HL-60 (cell line): ENCODE measurements at places on chromosomes 1 and 21.

DNA sequence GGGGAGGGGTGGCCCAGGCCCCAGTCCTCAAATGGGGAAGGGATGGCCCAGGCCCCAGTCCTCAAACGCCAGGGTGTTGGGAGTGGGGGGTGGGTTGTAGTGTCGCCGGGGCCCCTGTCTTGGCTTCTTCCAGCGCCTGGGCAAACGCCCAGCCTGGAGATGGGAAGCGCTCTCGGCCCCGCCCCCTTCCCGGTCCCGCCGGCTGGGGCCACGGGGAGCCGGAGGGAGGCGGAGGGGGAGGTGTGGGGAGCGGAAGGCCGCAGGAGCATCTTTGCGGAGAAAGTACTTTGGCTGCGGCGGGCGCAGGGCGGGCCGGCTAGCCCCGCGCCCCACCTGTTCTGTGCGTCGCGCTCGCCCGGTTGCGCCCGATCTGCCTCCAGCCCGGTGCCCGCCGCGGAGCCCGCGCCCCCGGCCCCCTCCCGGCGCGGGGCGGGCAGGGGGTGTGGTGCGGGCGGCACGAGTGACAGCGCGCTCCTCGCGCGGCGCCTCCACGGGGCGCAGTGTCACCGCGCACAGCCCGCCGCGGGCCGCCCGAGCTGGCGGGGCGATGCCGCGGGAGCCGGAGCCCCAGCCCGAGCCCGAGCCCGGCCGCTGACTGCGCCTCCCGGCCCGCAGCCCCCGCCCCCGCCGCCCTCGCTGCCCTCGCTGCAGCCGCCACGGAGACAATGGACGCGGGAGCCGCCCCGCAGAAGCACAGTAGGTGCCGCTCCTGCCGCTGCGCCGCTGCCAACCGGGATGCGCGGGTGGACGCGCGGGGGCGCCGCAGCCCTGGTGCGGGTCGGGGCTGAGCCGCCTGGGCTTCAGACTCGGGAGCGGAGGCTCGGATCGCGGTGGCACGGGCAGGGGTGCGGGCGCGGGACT, 31.1 kb upstream of the PEX10 start:
- no peak for DNase-seq

DNA sequence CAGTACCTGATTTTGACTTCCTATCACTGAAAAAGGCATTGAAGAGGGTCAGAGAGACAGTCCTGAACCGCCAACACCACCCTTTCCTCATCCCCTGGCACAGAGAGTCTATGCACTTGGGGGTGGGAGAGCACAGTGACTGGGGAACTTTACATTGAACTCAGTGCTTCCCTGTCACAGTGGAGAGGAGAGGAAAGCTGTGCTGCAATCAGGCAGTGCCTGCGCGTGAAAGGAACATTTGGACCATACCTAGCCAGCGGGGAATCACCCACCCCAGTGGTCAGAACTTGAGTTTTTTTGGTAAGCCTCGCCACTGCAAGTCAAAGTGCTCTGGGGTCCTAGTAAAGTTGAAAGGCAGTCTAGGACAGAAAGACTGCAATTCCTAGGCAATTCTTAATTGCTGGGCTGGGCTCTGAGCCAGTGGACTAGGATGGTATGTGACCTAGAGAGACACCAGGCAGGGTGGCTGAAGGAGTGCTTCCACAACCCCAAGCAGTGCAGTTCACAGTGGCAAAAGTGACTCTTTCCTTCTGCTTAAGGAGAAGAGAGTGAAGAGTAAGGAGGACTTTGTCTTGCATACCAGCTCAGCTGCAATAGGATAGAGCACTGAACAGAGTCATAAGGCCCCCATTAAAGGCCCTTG, 9.4 kb upstream of the HENMT1 start:
- no peak for DNase-seq

- DNase-seq, result no peak
These were observed 1.2 kb upstream of the TMPRSS3 start for GRCh38 chr21:42396799-42397745.

- DNase-seq, result no peak
These were observed 246.2 kb downstream of the MRPL39 start for GRCh38 chr21:25361097-25361496.

DNA sequence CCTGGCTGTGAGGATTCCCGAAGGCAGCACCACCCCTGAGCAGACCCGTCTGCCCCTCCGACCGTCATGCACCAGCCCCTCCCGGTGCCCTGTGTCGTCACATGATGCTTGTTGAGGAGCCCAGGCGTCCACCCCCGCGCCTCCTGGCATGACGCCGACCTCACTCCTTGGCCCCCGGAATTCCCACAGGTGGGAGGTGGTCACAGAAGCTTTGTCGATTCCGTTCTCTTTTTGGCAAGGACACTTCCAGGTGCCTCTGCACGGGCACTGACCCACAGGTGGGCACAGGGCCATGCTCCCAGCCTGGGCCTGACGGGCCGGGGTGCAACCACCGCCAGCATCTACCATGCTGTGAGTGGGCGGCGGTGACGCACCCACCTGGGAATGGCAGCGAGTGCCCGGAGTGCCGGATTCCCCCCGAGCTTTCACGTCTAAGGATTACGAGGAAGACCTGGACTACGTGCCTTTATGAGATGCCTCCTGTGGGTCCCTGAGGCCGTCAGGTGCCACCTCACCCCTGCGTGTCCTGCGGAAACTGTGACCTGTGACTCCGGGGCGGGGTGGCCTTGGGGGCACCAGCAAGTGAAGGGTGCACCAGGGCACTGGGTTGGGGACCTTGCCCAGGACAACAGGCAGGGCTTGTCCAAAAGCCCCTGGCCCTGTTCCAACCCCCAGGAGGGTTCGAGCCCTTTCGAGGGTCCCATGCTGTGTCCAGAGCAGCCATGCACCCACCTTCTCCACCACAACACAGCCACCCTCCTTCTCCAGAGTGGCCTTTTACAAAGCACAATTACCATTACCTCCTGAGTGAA, 31.4 kb upstream of the COL6A1 start:
- no peak for DNase-seq

GRCh38 chr1:210446479-210446878, 117.8 kb downstream of the HHAT start:
- no peak for DNase-seq

GRCh38 chr1:8816831-8817411, 519 bp downstream of the RERE start:
- DNase-seq, result peak; percentile 12

DNA sequence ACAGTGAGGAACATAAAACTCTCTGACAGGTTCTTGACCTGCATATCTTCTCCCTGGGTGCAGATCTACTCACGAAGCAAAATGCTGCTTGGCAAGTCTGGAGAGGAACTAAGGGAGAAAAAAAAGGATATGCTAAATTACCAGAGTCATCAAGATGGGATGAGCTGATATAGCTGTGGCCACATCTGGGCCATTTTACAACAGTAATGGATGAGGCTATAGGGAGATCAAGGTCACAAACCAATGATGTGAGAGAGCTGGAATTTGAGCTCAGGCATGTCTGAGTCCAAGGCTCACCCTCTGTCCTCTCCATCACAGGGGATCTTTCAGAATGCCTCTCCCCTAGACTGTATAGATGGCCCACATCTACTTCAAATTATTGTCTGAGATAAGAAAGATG, 26.2 kb downstream of the ZMYND12 start:
- no peak for DNase-seq

DNA sequence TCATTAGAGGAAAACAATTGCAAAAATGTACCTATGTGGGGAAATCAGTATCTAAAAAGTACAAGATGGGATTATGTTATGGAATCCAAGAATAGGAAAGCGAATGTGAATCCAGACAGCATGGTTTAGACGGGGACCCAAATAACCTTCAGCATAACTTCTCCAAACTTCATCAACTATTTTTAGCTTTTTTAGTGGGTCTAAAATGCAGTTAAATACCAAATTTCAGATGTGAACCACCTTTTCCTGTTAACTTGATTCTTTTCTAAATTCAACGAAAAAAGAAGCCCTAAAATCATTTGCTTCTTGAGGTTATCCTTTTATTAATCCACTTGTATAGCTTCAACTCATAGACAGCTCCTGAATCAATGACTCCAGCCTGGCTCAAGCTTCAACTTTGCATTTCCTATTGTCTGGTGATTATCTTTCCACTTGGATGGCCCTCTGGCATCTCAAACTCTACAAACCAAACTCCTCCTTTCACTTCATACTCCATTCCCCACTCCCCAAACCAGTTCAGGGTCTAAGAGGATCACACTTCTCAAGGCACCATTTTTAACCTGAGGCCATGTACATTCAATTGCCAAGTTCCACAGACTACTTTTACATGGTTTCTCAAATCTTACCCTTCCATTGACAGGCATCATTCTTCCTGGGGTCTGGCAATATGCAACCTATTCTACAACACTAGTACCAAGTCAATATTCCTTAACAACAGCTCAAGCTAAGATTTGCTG, 7.4 kb downstream of the ERRFI1 start:
- no peak for DNase-seq

GRCh38 chr1:76640092-76640491, 227.2 kb upstream of the ST6GALNAC5 start:
- no peak for DNase-seq

GRCh38 chr1:247430434-247430833, 14.5 kb downstream of the NLRP3 start:
- no peak for DNase-seq

- no peak for DNase-seq
These were observed 9.5 kb downstream of the IL6R start for GRCh38 chr1:154414606-154415005.

- no peak for DNase-seq
These were observed 2.8 kb upstream of the CAPN9 start for GRCh38 chr1:230744382-230744781.

GRCh38 chr1:27689423-27690173, 17.6 kb upstream of the IFI6 start:
- DNase-seq, result no peak

DNA sequence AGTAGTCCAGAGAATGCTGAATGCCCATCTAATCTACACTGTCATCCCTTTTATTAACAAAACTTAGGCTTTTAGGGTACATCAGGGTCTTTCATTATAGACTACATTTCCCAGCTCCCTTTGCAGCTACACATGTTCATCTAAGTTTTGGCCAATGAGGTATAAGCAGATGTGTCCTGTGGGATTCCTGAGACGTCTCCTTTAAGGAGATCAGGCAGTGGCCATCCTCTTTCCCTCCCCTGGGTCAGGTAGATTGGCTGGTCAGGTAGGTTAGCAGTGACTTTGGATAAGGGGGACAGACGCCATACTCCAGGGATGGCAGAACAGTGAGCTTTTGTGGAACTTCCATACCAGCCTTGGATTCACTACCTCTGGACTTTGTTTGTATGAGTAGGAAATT, 188.3 kb downstream of the FGGY start:
- no peak for DNase-seq

- DNase-seq, result no peak
These were observed 304.0 kb downstream of the DUSP10 start for GRCh38 chr1:221437926-221438325.

DNA sequence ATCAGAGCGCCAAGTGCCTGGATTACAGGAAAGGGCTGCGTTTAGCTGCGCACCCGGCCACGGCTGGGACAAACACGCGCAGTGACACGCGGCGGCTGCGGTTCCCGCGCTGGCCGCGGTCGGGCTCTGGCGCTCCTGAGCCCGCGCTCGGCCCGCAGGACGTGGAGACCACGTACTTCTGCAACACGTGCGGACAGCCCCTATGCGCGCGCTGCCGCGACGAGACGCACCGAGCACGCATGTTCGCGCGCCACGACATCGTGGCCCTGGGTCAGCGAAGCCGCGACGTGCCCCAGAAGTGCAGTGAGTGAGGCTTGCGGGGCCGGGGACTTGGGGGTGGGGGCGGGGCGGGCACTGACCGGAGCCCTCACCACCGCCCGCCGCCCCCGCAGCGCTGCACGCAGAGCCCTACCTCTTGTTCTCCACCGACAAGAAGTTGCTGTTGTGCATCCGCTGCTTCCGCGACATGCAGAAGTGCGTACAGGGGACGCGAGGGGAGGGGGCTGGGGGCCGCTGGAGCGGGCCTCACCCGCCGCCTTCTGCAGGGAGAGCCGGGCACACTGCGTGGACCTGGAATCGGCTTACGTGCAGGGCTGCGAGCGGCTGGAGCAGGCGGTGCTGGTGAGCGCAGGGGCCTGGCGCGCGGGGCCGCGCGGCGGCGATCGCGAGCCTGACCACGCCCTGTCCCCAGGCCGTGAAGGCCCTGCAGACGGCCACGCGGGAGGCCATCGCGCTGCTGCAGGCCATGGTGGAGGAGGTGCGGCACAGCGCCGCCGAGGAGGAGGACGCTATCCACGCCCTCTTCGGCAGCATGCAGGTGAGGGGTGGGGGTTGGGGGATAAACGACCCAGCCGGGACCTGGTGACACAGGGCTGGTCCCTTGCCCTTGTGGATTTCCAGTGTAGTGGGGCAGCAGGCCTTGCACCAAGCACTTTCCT, 3.1 kb downstream of the RNF207 start:
- peak; percentile 84 for DNase-seq

- DNase-seq, result no peak
These were observed 46.2 kb downstream of the ATP5PF start for GRCh38 chr21:25688275-25689155.

DNA sequence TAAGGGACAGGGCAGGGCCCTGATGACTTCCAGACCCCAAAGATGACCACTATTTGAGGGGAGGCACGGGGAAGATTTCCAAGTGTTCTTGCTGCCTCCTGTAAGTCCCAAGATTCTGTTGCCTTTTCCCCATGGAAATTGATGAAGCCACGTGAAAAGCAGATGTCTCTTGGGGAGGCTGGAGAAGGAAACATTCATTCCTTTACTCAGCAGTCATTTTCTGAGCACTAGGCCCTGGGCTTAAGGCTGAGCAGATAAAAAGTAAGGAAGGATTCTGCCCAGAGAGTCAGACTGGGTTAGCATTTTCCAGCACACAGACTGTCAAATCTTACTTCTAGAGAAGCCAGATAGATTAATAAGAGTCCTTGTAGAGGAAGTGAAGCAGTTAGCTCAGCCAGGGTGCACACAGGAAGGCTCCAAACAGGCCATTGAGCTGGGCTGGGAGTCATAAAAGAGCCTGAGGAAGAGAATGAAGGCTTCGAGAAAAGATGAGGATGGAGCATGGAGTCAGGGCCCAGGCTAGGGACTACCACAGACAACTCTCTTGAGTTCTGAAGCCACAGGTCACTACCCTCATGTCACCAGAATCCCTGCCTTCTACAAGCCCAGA, 10.1 kb downstream of the EXTL1 start:
- no peak for DNase-seq

- no peak for DNase-seq
These were observed 613.1 kb downstream of the USP25 start for GRCh38 chr21:16342932-16343331.

- no peak for DNase-seq
These were observed 66.0 kb downstream of the OLIG1 start for GRCh38 chr21:33135925-33136324.

DNA sequence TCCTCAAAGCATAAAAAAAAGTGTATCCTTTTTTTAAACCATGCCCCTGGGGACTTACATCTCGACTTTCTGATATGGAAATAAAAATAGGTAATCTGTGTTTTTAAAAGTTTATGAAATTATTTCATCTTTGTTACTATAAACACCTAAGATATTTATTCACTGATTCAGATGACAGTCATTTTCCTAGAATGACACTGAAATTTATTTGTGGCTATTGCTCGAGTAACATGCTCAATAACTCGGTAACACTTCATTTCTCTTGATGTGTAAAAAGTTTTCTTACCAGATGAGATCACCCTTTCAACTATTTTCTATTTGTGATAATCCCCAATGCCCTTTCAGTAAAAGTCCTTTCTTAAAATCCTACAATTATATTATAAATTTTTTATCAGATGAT, 495.8 kb downstream of the TTLL7 start:
- DNase-seq, result no peak
